NCI-H1092 treated with DMSO at 0.1 percent for 48 hours (cell line): ENCODE measurements at places on chromosomes 11 and 22.

- peak; percentile 67 for DNase-seq
These were observed 12.9 kb downstream of the OR51E2 start for GRCh38 chr11:4684631-4685285.

- DNase-seq = no peak
These were observed 57.0 kb downstream of the PISD start for GRCh38 chr22:31604746-31605705.

DNA sequence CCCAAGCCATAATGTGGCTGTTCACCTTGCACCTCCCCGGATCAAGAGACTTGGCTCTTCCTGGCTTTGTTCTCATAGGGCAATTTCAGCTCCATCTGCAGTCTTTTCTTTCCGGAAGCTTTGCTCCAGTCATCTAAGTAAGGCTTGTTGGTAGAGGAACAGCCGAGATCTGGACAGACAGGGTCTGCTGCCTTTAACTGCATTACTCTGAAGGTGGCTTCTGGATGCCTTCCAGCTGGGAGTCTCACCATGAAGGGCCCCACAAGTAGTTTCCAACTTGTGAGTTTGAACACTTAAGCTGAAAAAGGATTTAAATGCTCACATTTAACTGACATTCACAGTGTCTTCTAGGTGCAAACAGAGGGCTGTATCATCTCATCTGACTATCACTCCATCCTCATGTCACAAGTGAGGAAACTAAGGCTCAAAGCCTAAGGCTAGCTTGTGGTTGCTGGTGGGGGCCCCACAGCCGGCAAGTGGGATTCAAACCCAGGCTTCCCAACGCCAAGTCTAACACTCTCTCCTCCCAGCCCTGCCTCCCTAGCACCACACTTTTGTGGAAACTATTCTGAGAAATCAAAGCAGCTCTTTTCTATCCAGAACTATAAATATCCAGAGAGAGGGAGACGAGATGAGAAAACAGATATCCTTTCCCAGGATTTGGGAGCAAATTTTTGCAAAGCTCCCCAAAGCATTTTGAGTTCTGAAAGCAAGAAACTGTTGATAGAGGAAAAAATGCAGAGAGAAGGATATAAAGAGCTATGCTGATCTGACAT, 58.4 kb downstream of the GALNT18 start:
- no peak for DNase-seq

DNA sequence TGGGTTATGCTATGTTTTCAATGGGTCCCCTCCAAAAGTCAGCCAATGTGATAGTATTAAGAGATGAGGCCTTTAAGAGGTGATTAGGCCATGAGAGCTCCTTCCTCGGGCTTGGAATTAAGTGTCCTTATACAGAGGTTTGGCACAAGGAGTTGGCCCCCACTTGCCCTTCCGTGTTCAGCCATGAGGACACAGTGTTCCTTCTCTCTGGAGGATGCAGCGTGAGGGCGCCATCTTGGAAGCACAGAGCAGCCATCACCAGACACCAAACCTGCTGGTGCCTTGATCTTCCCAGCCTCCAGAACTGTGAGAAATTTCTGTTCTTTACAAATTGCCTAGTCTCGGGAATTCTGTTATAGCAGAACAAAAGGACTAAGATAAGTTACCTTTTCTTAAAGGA, 26.9 kb downstream of the POU2AF3 start:
- DNase-seq = no peak

DNA sequence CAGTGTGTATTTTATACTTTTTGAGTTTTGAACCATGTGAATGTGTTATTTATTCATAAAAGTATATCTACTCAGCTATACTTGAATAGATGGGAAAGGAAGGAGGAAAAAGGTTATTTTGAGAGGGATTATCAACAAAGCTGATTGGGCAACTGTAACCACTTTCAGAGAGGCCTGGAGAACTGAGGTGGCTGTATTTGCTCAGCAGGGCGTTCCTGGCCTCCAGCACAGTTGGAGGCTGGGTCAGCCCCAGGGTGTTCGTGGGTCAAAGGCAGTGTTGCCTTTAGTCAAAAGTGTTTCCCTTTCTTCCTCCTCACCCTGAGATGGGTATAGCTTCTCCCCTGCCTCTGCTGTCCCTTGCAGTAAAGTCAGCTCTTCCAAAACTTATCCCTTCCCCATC, 26.7 kb downstream of the ASCC2 start:
- DNase-seq = no peak

GRCh38 chr11:21556926-21557325, 636.0 kb upstream of the ANO5 start:
- DNase-seq = no peak

GRCh38 chr22:28833276-28833923, 33.0 kb upstream of the XBP1 start:
- DNase-seq = no peak

DNA sequence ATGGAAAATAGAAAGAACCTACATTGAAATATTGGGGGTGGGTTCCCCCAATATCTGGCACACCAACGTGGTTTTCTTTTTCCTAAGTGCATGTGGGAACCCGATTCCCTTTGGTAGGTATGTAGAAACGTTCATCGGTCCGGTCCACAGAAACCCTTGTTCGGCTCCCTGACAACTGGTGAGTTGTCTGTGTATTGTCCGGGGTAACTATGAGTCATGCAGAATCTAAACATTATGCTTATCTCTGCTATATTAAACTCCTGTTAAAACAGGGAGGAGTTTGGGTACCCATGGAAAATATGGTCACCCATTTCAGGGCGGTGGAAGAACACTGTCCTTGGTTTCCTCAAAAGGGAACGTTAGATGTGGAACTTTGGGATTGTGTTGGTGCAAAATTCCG, 25.1 kb upstream of the ALDH3B2 start:
- DNase-seq = no peak

DNA sequence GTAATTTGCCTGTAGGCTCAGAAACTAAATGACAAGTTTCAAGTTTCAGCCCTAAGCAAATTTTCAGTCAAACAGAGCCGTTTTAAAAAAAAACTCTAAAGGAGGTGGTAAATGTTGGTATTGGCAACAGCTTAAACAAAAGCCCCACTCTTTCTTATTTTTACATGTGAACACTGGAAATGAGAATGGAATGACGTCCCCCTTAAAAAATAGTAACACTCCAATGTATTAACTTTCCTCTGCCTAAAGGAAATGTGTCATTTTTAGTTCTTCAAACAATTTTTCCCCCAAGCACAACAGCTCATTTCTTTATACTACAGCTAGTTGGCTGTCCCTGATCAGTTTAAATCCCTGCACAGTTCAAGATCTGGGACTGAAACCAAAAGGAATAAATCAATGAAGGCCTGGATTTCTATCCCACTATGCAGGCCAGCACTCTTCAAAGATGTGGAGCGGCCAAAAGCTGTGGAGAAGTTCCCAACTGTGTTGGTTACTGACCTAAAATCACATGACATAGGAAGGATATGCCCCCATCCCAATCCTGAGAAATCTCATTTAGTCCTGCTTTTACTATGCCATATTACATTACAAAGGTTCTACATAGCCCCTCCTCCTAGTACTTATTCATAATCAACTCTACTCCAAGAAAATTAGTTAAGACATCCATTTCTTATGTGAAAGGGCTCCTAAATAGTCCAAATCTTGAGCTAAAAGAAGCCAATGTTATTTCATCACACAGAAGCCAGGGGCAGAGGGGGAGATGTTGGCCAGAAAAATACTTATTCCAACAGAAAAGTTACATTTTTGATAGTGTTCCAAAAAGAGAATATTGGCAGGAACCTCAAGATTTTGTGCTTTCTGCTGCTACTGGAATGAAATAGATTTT, 95.9 kb downstream of the CADM1 start:
- DNase-seq = no peak

DNA sequence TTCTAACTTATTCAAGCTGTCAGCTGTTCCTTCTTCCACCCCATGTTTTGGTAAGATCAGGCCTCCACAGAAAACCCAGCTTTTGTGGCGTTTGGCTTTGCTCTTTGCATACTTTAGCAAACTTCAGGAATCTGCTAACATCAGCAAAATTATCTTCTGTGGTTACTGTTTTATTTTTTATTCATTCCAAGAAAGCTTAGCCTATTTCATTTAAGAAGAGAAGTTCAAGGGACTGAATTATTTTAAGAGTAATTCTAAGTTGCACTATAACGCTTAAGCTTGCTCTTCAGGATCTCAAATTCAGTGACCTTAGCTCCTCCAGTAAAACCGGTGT, 1.1 kb downstream of the JHY start:
- DNase-seq = no peak

- no peak for DNase-seq
These were observed 87.8 kb downstream of the FEZ1 start for GRCh38 chr11:125408311-125408711.

DNA sequence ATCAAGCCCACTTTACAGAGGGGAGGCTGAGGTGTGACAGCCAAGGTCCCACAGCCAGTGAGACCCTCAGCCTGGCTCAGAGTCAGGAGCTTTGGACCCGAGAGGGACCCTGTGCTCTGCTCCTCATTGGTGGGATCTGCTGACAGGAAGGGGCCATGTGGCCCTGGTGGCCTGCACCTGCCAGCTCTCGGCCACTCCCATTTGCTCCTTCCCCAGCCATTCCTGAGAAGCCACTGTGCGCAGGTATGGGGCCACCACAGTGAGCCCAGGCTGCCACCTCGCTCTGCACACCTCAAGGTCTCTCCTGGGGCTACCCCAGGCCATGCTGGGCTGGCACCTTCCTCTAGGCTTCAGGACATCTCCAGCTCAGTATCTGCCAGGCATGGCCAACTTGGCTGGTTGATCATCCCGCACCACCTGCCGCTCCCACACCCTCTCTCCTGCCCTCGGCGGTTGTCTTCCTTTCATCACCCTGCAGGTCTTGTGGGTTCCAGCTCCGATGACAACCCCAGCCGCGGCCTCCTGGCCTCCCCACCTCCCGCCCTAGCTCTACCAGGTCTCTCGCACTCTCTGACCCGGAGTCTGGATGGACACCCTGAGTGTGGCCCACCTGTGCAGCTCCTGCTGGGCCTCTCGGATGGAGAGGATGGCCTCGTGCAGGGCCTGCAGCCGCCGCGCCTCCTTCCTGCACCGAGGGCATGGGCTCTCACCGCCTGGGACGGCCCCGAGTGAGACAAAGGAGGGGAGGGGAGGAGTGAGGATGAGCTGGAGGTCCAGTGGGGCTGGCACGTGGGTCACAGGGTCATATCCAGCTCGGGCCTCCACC, 32.2 kb upstream of the CARS1 start:
- no peak for DNase-seq

- DNase-seq = no peak
These were observed 37.7 kb downstream of the TPCN2 start for GRCh38 chr11:69086152-69087132.

DNA sequence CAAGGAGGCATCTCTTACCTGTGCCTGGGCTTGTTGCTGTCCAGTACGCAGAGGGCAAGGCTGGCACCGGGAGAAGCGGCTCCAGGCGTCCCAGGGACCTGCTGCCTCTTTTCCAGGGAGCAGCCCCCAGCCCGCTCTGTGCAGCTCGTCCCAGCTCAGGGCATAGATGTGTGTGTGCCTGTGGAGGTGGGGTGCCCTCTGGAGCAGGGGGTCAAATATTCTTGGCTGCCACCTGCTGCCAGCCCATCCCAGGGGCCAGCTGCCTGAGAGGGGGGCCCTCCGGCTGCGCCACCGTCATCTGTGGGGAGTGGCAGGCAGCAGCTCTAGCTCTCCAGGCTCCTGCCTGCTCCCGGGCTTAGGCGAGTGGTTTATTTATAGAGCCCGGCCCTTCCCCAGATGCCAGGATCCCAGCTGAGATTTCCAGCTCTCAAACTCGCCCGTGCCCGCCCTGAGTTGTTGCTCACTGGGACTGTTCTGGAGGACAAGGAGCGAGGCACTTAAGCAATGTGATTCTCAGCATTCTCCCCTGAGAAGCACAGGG, 87.5 kb downstream of the RTL6 start:
- no peak for DNase-seq

DNA sequence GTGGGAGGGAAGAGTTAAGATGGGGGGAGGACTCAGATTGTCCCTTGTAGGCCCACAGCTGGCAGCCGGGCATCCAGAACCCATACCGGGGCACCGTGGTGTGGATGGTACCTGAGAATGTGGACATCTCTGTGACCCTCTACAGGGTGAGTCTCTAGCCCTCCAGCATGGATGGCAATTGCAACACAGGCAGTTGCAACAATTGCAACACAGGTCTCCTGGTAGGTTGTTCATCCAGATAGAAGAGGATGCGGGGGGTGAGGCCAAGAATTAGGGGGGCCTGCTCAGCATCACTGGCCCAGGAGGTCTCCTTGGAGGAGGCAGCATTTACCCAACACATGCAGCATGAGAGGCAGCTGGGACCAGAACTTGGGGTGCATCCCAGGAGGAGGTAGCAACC, 3.4 kb downstream of the EHBP1L1 start:
- no peak for DNase-seq

- no peak for DNase-seq
These were observed 2.1 kb downstream of the CD44 start for GRCh38 chr11:35141071-35141470.

DNA sequence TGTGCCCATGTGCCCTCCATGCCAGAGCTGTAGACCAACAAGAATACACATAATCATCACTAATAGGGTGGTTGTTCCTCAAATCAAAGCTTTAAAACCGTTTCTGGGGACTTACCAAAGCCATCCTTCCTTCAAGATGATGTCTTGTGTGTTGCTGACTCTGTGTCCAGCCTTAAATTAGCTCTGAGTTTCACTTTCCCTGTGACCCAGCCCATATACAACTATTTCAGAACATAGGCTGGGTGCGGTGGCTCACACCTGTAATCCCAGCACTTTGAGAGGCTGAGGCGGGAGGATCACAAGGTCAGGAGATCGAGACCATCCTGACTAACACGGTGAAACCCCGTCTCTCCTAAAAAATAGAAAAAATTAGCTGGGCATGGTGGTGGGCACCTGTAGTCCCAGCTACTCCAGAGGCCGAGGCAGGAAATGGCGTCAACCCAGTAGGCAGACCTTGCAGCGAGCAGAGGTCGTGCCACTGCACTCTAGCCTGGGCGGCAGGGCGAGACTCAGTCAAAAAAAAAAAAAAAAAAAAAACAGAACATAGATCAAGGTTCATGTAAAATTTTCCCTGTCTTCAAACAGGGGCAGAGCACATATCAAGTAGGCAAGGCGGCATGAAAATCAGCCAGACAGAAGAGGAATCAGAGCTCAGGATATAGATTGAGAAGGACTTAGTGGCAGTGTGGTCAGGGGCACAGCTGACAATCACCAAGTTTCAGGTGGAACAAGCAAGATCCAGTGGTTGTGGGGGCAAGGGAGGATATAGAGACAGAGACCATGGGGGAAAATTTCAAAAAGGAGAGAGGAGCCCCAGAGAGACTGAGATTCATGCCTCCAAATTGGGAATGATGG, at the start of gene PLAAT2:
PLAAT2 (minus strand) TSS at position 179 of the 855 bp plus-strand sequence; CDS start at position 124, 55 bp downstream.
- DNase-seq = no peak

DNA sequence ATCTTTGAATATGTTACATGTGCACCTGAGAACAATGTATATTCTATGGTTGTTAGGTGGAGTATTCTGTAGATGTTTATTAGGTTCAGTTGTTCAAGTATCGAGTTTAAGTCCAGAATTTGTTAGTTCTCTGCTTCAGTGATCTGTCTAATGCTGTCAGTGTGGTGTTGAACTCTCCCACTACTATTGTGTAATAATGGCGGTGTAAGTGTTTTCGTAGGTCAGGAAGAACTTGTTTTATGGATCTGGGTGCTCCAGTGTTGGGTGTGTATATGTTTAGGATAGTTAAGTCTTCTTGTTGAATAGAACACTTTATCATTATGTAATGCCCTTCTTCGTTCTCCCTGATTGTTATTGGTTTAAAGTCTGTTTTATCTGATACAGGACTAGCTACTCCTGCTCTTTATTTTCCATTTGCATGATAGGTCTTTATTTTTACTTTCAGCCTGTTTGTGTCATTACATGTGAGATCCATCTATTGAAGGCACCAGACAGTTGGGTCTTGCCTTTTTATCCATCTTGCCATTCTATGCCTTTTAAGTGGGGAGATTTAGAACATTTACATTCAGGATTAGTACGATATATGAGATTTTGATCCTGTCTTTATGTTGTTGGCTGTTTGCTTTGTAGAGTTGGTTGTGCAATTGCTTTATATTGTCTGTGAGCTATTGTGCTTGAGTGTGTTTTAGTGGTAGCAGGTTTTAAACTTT, 121.6 kb downstream of the DDX10 start:
- DNase-seq = no peak
